Breast epithelium (tissue), 4 donors: ENCODE measurements at places on chromosomes 2 and 18. TPM values are rescaled to one million over a fixed set of nuclear protein-coding genes. Genes with fewer than 3 reads are reported as not detected.

- H3K27ac ChIP-seq: no peak overlapping the region
- H3K4me3 ChIP-seq: no peak overlapping the region
- H3K4me1 ChIP-seq: no peaks in the 10 kb centered on the region
Measured at GRCh38 chr2:179106676-179107428, 56.9 kb upstream of the CCDC141 start.

GRCh38 chr2:233346376-233346775 is 7.9 kb upstream of the DGKD start:
- DNase-seq: no peak
- no peak overlapping the region for H3K4me3 ChIP-seq
- no peaks in the 10 kb centered on the region for H3K27me3 ChIP-seq
- H3K27ac ChIP-seq: no peak overlapping the region
- no peaks in the 10 kb centered on the region for H3K36me3 ChIP-seq

GRCh38 chr2:174858745-174859144 is 94.5 kb upstream of the CHRNA1 start:
- no peak overlapping the region for H3K27ac ChIP-seq
- DNase-seq: no peak
- H3K36me3 ChIP-seq: no peaks in the 10 kb centered on the region
- H3K4me1 ChIP-seq: no peaks in the 10 kb centered on the region

DNA sequence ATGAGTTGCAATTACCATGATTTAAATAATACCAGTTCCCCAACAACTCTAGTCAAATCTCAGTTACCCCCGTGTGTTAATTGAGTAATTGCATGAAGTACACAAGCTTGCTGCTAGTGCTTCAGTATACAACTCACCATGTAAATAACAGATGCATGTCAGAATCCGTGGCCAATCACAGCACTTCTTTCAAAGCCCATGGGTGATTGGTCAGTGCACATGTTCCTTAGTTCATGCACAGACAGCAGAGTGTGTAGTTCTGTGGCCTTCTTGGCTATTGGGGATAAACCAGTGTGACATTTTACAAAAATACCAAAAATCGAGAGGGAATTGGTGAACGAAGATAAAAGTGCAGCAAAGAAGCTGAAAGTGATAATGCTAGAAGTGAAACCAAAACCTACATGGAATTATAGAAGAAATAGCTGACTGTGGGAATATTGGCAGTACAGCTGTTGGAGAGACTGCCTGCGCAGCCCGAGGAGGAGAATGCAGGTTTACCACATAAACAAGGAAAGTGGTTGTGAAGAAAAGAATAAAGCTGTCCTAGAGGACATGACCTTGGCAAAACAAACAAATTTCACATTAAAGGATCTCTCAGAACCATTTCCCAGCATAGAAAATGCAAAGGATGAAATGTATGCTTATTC is 59.4 kb downstream of the NEDD4L start:
- no peak for DNase-seq
- no peaks in the 10 kb centered on the region for H3K36me3 ChIP-seq
- no peaks in the 10 kb centered on the region for H3K27me3 ChIP-seq
- no peak overlapping the region for H3K27ac ChIP-seq
- H3K4me3 ChIP-seq: no peak overlapping the region

CENPA gene
- not detected for total RNA-seq

- no peak overlapping the region for H3K27ac ChIP-seq
- no peak for DNase-seq
- no peaks in the 10 kb centered on the region for H3K27me3 ChIP-seq
Measured at GRCh38 chr2:219272356-219272755, 6.8 kb upstream of the DNAJB2 start.

DNA sequence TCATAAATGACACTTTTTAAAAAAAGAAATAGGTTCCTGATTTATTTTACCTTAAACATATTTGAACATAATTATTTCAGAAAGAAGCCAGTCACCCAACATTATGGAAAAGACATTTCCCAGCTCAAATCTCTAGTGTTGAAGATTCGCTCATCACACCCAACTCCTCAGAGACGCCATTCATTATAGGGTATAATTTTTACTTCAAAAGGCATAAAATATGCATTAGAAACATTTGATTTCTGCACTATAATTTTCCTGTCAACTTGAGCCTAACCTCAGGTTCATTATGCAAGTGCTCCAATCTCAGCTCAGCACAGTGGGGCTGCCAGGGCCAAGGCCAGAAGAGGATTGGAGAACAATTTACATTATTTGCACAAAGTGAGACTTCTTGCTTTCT is 58.8 kb upstream of the TTN start:
- H3K4me3 ChIP-seq: no peak overlapping the region
- no peak overlapping the region for H3K27ac ChIP-seq
- H3K4me1 ChIP-seq: no peaks in the 10 kb centered on the region
- H3K27me3 ChIP-seq: no peaks in the 10 kb centered on the region
- no peak for DNase-seq

VIT gene
- 9.2 TPM for total RNA-seq

TMEM169 gene
- total RNA-seq: 0.29 TPM

- H3K27ac ChIP-seq: no peak overlapping the region
- DNase-seq: no peak
- no peaks in the 10 kb centered on the region for H3K4me1 ChIP-seq
- H3K27me3 ChIP-seq: no peaks in the 10 kb centered on the region
Measured at GRCh38 chr18:45734944-45735343, 11.0 kb downstream of the SLC14A1 start.

DNA sequence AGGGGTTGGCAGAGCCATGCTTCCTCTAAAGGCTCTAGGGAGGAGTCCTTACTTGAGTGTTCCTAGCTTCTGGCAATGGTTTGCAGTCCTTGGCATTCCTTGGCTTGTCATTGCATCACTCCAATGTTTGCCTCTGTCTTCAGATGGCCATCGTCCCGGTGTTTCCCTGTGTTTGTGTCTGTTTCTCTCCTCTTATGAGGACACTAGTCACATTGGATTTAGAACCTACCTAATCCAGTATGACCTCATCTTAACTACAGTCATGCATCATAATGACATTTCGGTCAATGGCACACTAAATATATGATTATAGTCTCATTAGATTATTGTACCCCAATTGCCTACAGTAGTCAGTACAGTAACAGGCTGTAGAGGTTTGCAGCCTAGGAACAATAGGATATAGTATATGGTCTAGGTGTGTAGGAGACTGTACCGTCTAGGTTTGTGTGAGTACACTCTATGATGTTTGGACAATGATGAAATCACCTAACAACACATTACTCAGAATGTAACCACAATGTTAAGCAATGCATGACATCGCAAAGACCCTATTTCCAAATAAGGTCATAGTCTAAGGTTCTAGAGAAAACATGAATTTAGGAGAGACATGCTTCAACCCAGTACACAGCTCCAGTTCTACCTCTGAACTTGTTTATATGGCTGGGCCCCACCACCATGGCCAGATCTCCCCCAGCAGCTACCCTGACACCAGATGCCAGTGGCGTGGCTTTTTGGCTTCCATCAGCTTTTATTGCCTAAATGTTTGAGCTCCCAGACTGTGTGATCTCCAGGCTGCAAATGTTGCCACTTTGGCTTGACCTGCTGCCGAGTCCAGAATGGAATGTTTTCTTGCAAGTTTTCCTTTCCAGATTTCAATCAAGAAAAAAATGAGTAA is 22.1 kb downstream of the SRD5A2 start:
- no peaks in the 10 kb centered on the region for H3K36me3 ChIP-seq
- no peaks in the 10 kb centered on the region for H3K27me3 ChIP-seq
- no peaks in the 10 kb centered on the region for H3K4me1 ChIP-seq
- H3K27ac ChIP-seq: peak overlapping the region; percentile 43
- no peak overlapping the region for H3K4me3 ChIP-seq

IAH1 gene
- 54.7 TPM for total RNA-seq

CHRNG gene
- not detected for total RNA-seq

DNA sequence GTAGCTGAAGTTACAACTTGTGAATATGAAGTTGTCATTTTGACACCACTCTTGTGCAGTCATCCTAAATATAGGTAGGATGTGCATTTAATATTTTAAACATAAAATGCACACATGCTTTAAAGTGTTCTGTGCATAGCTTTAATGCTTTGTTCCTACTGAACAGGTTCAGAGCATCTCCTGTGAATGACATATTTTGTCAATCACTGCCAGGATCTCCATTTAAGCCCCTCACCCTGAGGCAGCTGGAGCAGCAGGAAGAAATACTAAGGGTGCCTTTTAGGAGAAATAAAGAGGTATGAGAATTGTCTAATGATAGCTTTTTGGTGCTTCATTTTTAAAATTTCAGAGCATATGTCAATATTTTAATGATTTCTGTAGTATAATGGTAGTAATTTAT is 14.7 kb downstream of the ERLEC1 start:
- H3K4me3 ChIP-seq: no peak overlapping the region
- DNase-seq: no peak
- no peak overlapping the region for H3K27ac ChIP-seq
- no peaks in the 10 kb centered on the region for H3K4me1 ChIP-seq

MALL gene
- 9.2 TPM for total RNA-seq
